ENCODE measurements at places on chromosomes 5 and 9. TPM values are rescaled to one million over a fixed set of nuclear protein-coding genes. Genes with fewer than 3 reads are reported as not detected.

DNA sequence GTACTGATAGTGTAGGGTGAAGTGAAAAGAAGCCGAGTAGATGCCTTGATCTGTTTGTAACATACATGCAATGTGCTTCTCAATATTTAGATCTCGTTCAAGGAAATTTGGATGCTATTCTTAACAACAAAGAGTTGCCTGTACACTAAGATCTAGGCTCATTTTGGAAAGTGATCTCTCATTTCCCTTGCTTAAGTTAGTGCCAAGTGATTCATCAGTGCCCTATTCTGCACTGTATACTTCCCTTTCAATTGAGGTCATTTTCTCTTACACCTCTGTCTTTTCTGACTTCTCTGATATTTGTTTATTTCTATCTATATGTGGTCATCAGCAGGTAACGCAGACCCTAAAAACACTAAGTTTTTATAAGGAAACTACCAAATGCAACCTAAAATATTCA lies 528.6 kb upstream of the PTPRD start:
- H3K4me3 ChIP-seq = no peak overlapping the region
- H3K27ac ChIP-seq = no peak overlapping the region
- no peaks in the 10 kb centered on the region for H3K36me3 ChIP-seq
- H3K27me3 ChIP-seq = no peaks in the 10 kb centered on the region
- H3K4me1 ChIP-seq = no peaks in the 10 kb centered on the region

- no peaks in the 10 kb centered on the region for H3K4me1 ChIP-seq
- no peak for DNase-seq
- no peak overlapping the region for H3K27ac ChIP-seq
- no peak overlapping the region for H3K4me3 ChIP-seq
Observed at GRCh38 chr5:122996091-122996490, 40.4 kb downstream of the PPIC start.

DNA sequence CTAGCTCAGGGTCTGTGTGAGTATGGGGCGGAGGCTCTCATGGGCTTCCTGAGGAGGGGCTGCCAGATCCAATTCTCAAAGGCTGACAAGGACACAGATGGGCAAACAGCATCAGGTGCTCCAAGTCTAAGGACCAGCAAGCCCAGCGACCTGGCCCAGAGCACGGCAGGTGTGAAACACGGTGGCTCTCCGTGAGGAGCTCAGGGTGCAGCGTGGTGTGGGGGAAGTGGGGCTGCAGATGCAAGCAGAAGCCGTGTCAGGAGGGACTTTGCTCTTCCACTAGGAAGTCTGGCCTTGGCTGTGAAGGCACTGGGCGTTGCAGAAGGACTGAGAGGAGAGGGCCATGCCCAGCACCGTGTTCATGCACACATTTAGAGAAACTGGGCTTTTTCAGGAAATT lies 420.0 kb downstream of the GADD45G start:
- H3K4me3 ChIP-seq = no peak overlapping the region
- no peaks in the 10 kb centered on the region for H3K4me1 ChIP-seq
- no peaks in the 10 kb centered on the region for H3K27me3 ChIP-seq
- H3K36me3 ChIP-seq = no peaks in the 10 kb centered on the region

GRCh38 chr9:117718085-117718484 lies 13.9 kb downstream of the TLR4 start:
- peaks cover 3% of the 10 kb centered on the region for H3K27me3 ChIP-seq
- H3K4me3 ChIP-seq = no peak overlapping the region
- H3K27ac ChIP-seq = no peak overlapping the region
- peak; percentile 13 for DNase-seq
- H3K4me1 ChIP-seq = peaks cover 8% of the 10 kb centered on the region

Gene CNTFR
- not detected for total RNA-seq

DNA sequence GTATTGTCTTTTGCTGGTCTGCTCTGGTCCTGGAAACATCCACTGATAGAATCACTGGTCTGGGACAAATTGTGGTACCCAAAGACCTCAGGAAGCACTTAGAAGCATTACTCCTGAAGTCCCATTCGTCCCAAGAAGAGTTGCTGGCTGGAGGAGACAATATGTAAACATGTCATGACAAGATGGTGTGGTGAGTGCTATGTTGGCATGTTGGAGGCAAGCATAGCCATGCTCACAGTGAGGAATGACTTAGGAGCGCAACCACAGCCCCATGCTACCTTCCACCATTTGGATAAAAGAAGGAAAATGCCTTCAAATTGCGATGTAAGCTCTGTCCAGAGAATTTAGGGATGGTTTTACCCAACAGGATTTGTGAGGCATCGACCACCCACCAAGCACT lies 115.8 kb upstream of the STC2 start:
- DNase-seq = no peak
- H3K27me3 ChIP-seq = peaks cover 13% of the 10 kb centered on the region
- no peak overlapping the region for H3K4me3 ChIP-seq
- no peaks in the 10 kb centered on the region for H3K4me1 ChIP-seq
- no peak overlapping the region for H3K27ac ChIP-seq

GRCh38 chr5:410911-411517 lies 32.0 kb upstream of the EXOC3 start:
- H3K36me3 ChIP-seq = no peaks in the 10 kb centered on the region
- peaks cover 12% of the 10 kb centered on the region for H3K4me1 ChIP-seq
- no peaks in the 10 kb centered on the region for H3K27me3 ChIP-seq

Gene SPARC
- 0.20 TPM for total RNA-seq

Gene CD74
- total RNA-seq = 312 TPM

Gene UGT3A2
- not detected for total RNA-seq

Gene ITK
- 340 TPM for total RNA-seq

DNA sequence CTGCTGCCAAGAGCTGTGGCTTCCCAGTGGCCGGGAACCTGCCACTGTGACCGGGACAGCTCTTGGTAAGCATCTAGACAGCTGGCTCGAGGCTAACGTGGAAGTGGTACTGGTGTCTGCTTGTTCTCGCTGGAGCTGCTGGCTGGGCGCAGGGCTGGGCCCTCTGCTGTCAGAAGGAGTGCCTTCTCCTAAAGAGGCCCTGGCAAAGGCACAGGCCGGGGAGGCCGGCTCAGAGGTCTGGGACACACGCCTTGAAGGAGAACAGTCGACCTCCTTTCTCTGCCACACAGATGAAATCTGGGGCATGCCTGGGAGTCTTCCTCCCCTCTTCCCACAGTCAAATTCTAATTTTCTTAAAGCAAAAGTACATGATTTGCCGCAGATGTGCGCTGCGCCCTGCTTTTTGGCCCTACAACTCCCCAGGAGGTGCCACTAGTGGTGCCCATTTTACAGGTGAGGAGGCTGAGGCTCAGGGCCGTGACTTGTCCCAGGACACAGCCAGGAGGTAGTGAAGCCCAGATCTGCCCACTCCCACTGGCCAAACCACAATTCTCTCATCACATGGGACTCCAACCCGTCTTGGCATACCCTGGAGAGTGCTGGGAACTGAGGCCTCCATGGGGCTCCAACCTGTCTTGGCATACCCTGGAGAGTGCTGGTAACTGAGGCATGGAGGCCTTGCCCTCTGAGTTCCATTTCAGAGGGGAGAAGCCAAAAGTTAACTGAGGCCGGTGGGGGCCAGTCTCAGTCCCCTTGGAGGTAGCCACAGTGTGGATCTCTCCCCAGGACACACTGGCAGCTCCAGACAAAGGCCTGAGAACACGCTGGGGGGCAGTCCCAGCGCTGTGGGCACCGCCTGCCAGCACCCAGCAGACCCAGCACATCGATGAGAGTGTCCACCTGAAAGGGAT lies 12.0 kb upstream of the RXRA start:
- no peaks in the 10 kb centered on the region for H3K36me3 ChIP-seq
- DNase-seq = no peak
- no peak overlapping the region for H3K27ac ChIP-seq
- H3K27me3 ChIP-seq = no peaks in the 10 kb centered on the region

DNA sequence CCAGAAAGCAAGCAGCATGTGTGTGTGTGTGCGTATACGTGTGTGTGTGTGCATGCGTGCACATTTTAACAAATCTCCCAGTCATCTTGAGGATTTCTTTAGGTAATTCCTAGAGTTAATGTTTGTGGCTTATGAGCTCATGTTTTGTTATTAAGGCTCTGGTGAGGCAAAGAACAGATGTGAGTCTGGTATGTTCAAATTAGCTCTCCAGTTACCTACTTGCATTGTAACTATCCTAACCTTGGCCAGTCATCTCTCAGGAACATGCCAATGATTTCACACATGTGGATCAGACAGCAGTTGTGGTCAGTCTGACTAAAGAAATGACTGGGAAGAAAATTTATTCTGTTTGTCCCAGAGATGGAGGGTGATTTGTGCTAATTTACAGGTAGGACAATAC lies 163.1 kb downstream of the IZUMO3 start:
- H3K27me3 ChIP-seq = no peaks in the 10 kb centered on the region
- no peaks in the 10 kb centered on the region for H3K36me3 ChIP-seq
- DNase-seq = no peak
- no peaks in the 10 kb centered on the region for H3K4me1 ChIP-seq

DNA sequence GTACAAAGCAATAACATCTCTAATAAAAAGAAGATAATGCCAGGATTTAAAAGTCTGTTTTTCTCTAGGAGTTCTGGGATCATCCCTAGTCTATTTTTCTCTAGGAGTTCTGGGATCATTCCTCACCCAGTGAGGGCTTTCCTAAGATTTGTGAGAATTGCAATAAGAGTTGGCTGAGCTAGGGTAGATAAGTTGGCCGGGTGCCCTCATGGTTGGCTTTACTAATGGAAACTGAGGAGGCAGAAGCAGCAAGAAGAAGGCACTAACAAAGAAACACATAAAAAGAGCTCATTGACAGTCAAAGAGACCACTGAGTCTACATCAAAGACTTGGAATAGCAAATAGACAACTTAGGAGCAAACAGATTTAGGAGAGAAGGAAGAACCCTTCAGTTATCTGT lies 4.2 kb downstream of the SLC1A3 start:
- no peak overlapping the region for H3K4me3 ChIP-seq
- peaks cover 32% of the 10 kb centered on the region for H3K27me3 ChIP-seq
- H3K27ac ChIP-seq = no peak overlapping the region
- no peaks in the 10 kb centered on the region for H3K36me3 ChIP-seq

Gene SLC1A1
- total RNA-seq = not detected

Gene PKD2L2
- total RNA-seq = not detected

DNA sequence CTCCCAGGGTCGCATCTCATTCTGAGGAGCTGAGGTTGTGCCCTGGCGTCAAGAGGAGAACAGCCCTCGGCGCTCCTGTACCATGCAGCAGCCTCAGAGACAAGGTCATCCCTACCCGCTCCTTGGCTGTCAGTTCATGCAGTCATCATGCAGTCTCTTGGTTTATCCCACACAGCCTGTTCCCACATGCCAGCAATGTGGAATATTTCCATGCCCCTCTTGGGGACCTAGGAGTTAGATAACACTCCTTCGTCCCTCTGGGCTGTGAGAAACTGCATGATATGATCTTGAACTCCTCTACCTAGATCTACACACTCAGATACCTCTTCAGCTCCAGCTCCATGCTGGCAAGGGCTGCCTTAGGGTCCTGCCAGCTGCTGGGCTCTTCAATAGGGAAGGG lies 97.6 kb downstream of the BOD1 start:
- no peaks in the 10 kb centered on the region for H3K4me1 ChIP-seq
- H3K27me3 ChIP-seq = peaks cover 7% of the 10 kb centered on the region
- no peaks in the 10 kb centered on the region for H3K36me3 ChIP-seq
- H3K27ac ChIP-seq = no peak overlapping the region
- DNase-seq = no peak
- no peak overlapping the region for H3K4me3 ChIP-seq

Gene NUTM2F
- not detected for total RNA-seq

DNA sequence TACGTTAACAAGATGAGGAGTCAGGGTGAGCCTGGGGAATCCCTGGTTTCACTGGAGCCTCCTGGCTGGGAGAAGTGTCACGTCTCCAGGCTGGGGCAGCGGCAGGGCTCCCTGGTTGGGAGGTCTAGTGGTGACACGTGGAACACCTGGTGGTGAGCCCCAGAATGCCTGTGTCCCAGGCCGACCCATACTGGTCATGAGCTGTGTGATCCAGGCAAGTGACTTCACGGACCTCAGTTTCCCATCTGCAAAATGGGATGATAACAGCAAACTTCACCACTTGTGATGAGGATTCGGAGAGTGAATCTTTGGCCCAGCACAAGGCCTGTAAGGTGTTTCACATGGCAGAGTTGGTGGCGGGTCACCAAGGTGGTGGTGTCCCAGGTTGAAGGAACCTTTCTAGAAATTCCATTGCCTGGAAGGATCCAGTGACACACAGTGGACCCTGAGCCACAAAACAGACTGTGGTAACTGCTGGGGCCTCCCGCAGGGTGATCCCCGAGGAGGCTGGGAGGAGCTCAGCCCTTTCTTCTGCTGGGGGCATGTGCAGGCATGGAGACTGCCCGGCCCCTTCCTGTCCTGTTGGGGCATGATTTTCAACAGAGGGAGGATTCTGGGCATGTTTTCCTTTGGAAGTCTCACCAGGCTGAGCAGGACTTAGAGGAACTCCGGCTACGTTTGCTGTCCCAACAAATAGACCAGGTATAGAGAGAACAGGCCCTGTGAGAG lies 153.9 kb upstream of the IER5L start:
- no peak overlapping the region for H3K27ac ChIP-seq
- H3K4me1 ChIP-seq = peaks cover 42% of the 10 kb centered on the region
- H3K36me3 ChIP-seq = no peaks in the 10 kb centered on the region
- H3K27me3 ChIP-seq = no peaks in the 10 kb centered on the region
- DNase-seq = no peak
- no peak overlapping the region for H3K4me3 ChIP-seq

DNA sequence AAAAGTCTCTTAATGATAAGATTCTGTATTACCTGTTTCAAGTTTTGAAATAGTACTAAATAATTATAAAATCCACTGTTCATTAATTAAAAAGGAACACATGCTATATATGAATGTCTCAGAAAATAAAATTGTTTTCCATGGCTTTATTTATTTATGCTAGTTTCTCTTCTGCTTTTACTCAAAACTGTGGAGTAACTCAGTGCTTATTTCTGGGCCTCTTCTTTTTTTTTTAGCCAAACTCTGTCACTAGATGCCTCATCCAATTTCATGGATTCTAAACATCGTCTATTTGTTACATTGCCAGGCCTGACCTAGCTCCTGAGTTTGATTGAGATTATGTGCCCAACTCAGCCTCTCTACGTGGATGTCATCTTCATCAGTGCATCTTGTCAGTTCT lies 1509.7 kb downstream of the MAT2B start:
- no peaks in the 10 kb centered on the region for H3K36me3 ChIP-seq
- no peak overlapping the region for H3K27ac ChIP-seq
- H3K4me1 ChIP-seq = no peaks in the 10 kb centered on the region
- DNase-seq = no peak
- no peak overlapping the region for H3K4me3 ChIP-seq

Gene PCDHB7
- total RNA-seq = not detected

Gene UBTD2
- total RNA-seq = 2.3 TPM

All from activated naive CD4-positive, alpha-beta T cell treated with anti-CD3 and anti-CD28 coated beads for 36 hours (primary cell).